Sigmoid colon (tissue), 7 donors: ENCODE measurements at places on chromosomes 12 and 14. TPM values are rescaled to one million over a fixed set of nuclear protein-coding genes. Genes with fewer than 3 reads are reported as not detected.

TEX52 gene
- not detected for polyA plus RNA-seq

TRPV4 gene
- 0.42 TPM for polyA plus RNA-seq

PRKAB1 gene
- polyA plus RNA-seq = 52.5 TPM

KRT71 gene
- not detected for polyA plus RNA-seq

IKZF4 gene
- 0.92 TPM for polyA plus RNA-seq

SMAGP gene
- polyA plus RNA-seq = 78.8 TPM

IAPP gene
- polyA plus RNA-seq = 2.4 TPM

ATL1 gene
- 6.5 TPM for polyA plus RNA-seq

KRT6C gene
- not detected for polyA plus RNA-seq

NOS1 gene
- not detected for polyA plus RNA-seq
